Heart left ventricle (tissue), 16 donors: ENCODE measurements at places on chromosomes 6 and 20.

GRCh38 chr6:41214559-41215238, 13.4 kb upstream of the TREML4 start:
- no peak for DNase-seq

DNA sequence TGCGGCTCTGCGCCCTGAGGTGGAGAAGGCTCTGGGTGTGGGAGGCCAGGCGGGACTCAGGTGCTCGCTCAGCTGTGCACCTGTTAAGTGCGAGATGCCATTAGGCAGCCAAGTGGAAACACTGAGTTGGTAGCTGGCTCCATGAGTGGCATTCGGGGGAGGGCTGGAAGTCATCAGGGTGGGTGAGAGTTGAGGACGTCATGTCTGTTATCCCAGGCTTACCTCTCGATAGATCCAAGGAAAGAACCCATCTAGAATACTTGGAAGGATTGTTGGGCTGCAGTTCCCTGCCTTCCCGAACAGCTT, 41.3 kb downstream of the TAF8 start:
- no peak for DNase-seq

DNA sequence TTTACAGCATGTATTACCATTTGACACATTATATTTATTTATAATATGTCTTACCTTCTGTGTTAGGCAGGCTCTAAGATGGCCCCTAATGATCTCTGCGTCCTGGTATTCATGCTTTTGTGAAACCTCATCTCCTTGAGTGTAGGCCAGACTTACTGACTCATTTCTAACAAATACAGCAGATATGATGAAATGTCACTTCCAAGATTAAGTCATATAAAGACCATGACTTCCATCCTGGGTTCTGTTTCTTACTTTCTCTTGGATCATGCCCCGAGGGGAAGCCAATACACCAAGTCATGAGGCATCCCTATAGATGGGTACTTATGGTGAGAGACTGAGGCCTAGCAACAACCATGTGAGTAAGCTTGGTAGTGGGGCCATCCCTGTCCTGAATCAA, 30.2 kb downstream of the ZHX3 start:
- no peak for DNase-seq

GRCh38 chr6:165869526-165869925, 206.5 kb upstream of the PDE10A start:
- no peak for DNase-seq

- no peak for DNase-seq
These were observed 48.6 kb upstream of the SLC22A16 start for GRCh38 chr6:110525001-110525400.

DNA sequence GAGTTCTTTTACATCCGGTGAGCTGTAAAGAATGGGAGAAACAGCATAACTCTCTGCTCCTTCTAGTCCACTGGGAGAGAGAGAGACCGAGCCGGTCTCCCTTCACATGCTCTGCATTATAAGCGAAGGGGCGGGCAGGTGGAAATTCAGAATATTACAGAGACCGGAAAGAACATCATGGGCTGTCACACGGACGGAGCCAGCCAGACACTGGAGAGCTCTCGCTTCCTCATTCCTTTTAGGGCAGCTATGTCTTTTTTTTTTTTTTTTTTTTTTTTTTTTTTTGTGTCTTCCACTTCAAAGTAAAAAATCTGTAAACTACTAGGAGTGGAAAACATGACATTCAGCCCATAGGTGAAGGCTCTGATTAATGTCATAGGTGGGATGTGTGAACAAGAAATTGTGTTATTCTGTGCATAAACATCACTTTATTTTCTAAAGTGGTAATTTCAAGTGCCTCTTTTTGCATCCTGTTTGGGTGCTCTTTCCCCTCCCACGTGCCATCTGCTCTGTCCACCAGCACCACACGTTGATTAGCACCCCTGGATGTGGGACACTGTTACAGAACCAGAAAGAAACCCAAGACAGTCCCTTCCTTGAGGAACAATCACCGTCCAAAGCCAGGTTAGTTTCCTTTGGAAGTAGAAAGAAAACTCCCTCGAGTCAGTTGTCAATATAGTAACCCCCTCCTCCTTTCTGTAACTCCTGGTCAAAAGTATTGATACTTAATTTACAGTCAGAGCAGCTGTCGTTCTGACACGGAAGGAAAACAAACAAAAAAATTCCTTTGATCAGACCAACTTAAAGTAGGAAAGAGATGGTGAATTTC, at the start of gene TAGAP:
TSS of gene TAGAP (minus strand) at position 93 of the 829 bp plus-strand sequence. CDS start 845 bp downstream, outside the sequence.
- DNase-seq, result peak; percentile 64

DNA sequence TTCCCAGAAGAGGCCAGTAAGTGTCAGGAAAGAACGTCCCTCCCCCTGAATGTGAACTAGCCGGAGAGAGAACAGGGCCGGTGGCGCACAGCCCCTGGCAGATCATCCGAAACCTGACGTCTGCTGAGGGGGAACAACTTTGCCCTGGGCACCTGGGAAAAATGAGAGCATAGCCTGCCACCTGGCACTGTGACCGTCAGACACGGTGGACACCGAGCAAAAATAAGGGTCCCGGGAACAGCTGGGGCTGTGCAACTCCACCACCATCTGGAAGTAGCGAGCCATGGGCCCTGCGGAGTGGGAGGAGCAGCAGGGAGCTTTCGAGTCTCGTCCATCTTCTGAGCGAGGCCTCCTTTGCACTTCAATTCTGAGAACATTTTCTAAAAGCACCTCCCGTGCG, 110.8 kb downstream of the EDN3 start:
- DNase-seq, result no peak

GRCh38 chr6:56517155-56517745, 125.4 kb downstream of the DST start:
- no peak for DNase-seq

DNA sequence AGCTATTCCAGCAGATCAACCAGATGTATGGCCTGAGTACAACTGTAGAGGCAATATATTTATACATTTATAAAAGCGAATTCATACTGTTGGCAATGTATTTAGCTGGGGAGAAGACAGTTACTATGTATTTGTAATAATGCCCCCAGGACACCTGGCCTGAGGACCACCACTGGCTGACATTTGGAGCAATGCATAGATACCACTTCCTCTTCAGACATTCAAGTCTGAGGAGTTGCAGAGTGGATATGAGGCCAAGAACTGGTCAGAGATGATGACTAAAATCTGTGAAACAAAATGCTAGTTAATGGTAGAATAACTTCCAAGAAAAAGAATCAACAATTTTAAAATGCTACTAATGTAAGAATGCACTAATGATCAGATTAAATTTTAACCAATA, 462.3 kb downstream of the CDC5L start:
- no peak for DNase-seq

- DNase-seq, result no peak
These were observed 42.5 kb upstream of the CD93 start for GRCh38 chr20:23128461-23129125.

- DNase-seq, result peak; percentile 28
These were observed 560.0 kb downstream of the C6orf118 start for GRCh38 chr6:164749221-164750064.

GRCh38 chr6:163872335-163872734, 457.8 kb downstream of the QKI start:
- no peak for DNase-seq

- DNase-seq, result no peak
These were observed 156.0 kb downstream of the C6orf58 start for GRCh38 chr6:127732927-127733326.

GRCh38 chr6:117840541-117840983, 66.5 kb upstream of the SLC35F1 start:
- no peak for DNase-seq
